ENCODE measurements at places on chromosomes 16 and 17. TPM values are rescaled to one million over a fixed set of nuclear protein-coding genes. Genes with fewer than 3 reads are reported as not detected.

The TMEM88 gene
- 3.3 TPM for total RNA-seq

The ALOX12B gene
- 0.33 TPM for total RNA-seq

The ZSWIM7 gene
- total RNA-seq: 21.2 TPM

The SF3B3 gene
- total RNA-seq: 305 TPM

The SPNS3 gene
- not detected for total RNA-seq

The CHST5 gene
- total RNA-seq: 0.21 TPM

The IL21R gene
- total RNA-seq: 0.17 TPM

The CYBC1 gene
- 38.3 TPM for total RNA-seq

The TMEM114 gene
- not detected for total RNA-seq

The NHERF2 gene
- 15.1 TPM for total RNA-seq

The PDILT gene
- not detected for total RNA-seq

The ZP2 gene
- total RNA-seq: not detected

The SEZ6 gene
- not detected for total RNA-seq

The ADPRM gene
- total RNA-seq: 10.2 TPM

The ZNF652 gene
- total RNA-seq: 12.9 TPM

The PRSS8 gene
- total RNA-seq: 43.7 TPM

The WDR81 gene
- total RNA-seq: 35.5 TPM

The LPCAT2 gene
- 173 TPM for total RNA-seq

The CRYM gene
- total RNA-seq: 0.54 TPM

The IRX5 gene
- total RNA-seq: 7.6 TPM

The CHST4 gene
- 0.17 TPM for total RNA-seq

The FAM83G gene
- total RNA-seq: 25.7 TPM

Data from mammary epithelial cell (primary cell).